K562 (cell line): ENCODE measurements at places on chromosomes 4 and X. TPM values are rescaled to one million over a fixed set of nuclear protein-coding genes. Genes with fewer than 3 reads are reported as not detected.

RRH gene
- total RNA-seq: not detected in 2 replicates

TRIM75 gene
- not detected in 2 replicates for total RNA-seq

DUSP21 gene
- total RNA-seq: 0.85 and 1.3 TPM in 2 replicates

DNA sequence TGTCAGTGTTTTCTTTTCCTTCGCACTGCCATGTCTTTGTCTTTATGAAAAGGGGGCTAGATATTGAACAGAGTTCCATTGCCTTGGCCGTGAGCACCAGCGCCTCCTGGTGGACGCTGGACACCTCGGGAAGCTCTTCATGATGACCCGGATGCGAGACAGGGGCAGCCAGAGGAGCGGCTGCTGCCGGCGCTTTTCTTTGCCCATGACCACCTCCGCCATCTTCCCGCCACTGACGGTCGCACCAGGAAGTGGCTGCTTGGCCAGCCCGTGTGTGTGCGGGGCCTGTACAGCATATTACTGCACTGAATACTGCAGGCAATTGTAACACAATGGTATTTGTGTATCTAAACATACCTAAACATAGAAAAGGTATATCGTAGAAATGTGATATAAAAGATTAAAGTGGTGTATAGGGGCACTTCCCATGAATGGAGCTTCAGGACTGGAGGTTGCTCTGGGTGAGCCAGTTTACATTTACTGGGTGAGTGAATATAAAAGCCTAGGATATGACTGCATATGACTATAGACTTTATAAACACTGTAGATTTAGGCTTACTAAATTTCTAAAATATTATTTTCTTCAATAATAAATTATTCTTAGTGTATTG is 15.8 kb upstream of the GRIA2 start:
- H3K4me1 ChIP-seq: no peaks in the 10 kb centered on the region
- DNase-seq: peak; percentile 63
- H3K4me3 ChIP-seq: no peak overlapping the region; the same call in 1 of the 2 replicates
- no peaks in the 10 kb centered on the region for H3K36me3 ChIP-seq
- H3K27ac ChIP-seq: no peak overlapping the region

DNA sequence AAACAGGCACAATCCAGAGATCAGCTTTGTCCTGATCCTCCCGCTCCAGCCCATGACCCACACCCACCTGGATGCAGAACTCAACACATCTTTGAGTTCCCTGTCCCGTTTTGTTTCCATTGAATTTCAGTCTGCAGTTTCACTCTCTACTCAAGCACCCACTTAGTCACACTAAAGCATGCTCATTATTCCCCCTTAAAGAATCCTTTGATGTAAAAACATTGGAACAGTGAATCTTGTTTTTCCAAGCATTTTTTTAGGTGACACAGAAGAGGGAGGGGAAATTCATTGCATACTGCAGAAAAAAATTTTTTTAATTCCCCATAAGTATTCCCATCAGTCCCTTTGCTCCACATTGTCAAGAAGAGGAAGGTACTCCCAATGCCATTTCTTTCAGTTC is 249.7 kb upstream of the TTC29 start:
- no peaks in the 10 kb centered on the region for H3K4me1 ChIP-seq
- H3K36me3 ChIP-seq: no peaks in the 10 kb centered on the region
- H3K27me3 ChIP-seq: no peaks in the 10 kb centered on the region
- no peak overlapping the region for H3K27ac ChIP-seq
- no peak for DNase-seq

DNA sequence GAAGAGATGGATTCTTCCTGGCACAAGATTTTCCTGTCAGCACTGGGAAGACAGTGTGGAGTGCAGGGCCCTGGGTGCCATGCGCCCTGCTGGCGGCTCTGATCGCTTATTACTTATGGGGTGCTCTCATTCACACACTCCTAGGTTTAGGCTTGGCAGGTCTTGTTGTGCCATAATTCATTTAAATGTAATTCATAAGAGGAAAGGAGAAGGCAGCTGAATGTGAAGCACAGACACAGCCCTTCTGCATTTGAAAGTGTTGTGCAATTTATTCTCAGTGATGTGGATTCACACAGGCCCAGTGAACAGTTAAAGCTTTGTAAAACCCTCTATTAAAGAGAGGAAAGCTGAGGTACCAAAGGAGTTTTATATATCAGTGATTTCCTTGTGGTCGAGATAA is 249.7 kb downstream of the C4orf33 start:
- no peak overlapping the region for H3K4me3 ChIP-seq
- no peak overlapping the region for H3K27ac ChIP-seq
- H3K4me1 ChIP-seq: no peaks in the 10 kb centered on the region
- DNase-seq: no peak
- H3K36me3 ChIP-seq: no peaks in the 10 kb centered on the region

GRCh38 chr4:6235012-6235411 is 34.6 kb upstream of the WFS1 start:
- no peaks in the 10 kb centered on the region; the same call in 2 of the 3 replicates for H3K27me3 ChIP-seq
- H3K36me3 ChIP-seq: no peaks in the 10 kb centered on the region
- no peak for DNase-seq
- no peak overlapping the region for H3K4me3 ChIP-seq
- H3K27ac ChIP-seq: no peak overlapping the region

DNA sequence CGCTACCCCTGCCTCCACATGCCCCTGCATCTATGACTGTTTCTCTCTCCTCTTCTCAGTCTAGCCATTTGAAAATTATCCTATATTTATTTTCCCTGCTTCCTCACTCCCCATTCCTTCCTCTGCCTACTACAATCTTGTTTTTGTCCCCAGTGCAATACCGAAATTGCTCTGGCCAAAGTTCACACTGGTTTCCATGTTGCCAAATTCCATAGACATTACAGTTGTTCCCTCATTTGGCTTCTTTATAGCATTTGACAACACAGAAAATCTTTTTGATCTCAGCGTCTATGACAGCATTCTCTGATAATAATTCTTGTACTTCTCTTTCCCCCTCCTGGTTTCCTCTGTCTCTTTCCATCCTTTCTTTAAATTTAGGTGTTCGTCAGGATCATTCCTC is 99.4 kb downstream of the GPR82 start:
- no peak for DNase-seq
- no peaks in the 10 kb centered on the region; the same call in 1 of the 2 replicates for H3K4me1 ChIP-seq
- no peaks in the 10 kb centered on the region for H3K36me3 ChIP-seq
- H3K4me3 ChIP-seq: no peak overlapping the region
- no peak overlapping the region for H3K27ac ChIP-seq
